ENCODE measurements at places on chromosomes 3 and 15.

- no peak for DNase-seq
These were observed 342.3 kb upstream of the CFAP20DC start for GRCh38 chr3:59392116-59392515.

- DNase-seq = no peak
These were observed 209.0 kb upstream of the ALCAM start for GRCh38 chr3:105157766-105158085.

DNA sequence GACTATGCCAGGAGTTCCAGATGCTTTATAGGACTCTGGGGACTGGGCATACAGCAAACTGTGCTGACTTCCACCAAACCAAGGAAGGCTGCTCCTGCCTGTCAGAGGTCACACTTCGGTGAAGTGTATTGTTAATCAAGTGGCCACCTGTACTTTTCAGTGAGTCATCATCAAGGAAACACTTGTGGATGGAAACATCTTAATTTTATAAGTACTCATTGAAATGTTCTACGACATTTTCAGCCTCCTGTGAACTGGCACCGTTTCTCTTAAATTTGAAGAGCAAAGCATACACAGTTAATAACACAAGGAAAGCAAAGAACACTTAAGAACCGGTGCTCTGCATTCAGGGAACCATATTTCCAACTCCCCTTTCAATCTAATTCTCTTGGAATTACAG is 801.7 kb upstream of the DPPA4 start:
- no peak for DNase-seq

DNA sequence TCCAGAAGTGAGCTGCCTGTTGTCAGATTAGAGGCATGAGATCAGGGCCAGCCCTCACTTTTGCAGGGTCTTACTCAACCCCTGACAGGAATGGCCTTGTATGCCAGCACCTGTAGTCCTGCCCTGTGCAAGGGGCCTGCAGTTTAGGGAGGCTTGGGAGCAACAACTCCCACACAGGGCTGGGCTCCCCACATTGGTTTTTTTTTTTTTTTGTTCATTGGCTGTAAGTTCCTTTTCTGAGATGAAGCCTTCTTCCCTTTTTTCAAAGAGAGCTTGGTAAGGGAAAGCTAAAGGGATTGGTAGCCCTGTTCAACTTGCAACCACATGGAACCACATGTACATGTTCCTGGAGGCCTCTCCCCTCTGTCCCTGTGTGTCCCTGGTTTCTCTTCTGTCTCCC is 46.4 kb downstream of the TNFAIP8L3 start:
- no peak for DNase-seq

- DNase-seq = peak; percentile 95
These were observed at the start of gene SNX1 for GRCh38 chr15:64095795-64096667. Gene SNX1 (plus strand): TSS chr15:64095982. CDS start chr15:64096014, 32 bp downstream.

GRCh38 chr15:78537266-78537905 is 2.9 kb upstream of the PSMA4 start:
- no peak for DNase-seq

- no peak for DNase-seq
These were observed 343.2 kb upstream of the ADAMTS9 start for GRCh38 chr3:65030847-65031463.

All from activated CD8-positive, alpha-beta memory T cell treated with anti-CD3 and anti-CD28 coated beads for 4 hours (primary cell).